ENCODE measurements at places on chromosomes 5 and 9.

DNA sequence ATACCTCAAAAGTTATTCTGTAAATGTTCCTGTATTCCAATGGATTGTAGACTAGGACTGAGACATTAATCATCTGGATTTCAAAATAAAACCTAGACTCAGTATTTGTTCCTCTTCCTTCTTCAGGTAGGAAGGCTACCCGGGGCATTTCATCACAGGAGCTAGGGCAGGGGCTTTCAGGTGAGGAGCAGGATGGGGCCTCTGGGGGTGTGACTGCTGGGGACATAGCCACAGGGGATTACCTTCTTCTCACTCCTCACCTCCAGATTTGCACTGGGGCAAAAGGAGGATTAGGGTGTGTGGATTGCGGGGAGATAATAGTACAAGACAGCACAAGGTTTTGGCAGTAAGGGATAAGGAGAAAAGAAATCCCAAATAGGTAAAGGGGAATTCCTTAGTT is 37.9 kb upstream of the SRP19 start:
- DNase-seq = no peak

- DNase-seq = no peak
Measured at GRCh38 chr5:1172670-1173404, 28.6 kb upstream of the SLC6A19 start.

DNA sequence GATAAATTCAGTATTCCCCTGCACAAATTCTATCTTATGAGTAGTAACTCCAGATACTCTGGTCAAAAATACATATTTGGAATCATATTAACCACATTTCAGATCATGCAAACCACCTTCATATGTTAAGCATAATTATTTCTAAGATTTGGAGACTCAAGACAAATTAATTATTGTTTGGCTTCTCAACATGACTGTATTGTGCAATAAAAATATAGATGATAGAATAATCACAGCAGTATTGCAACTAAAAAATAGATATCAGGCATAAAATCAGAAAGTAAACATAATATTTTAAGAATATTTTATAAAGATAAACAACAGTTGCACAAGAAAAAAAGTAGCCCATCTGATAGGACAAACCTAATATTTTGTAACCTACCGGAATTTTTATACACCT is 1767.6 kb upstream of the NUDT12 start:
- no peak for DNase-seq

- DNase-seq = no peak
Measured at GRCh38 chr5:93611273-93611975, 28.4 kb downstream of the NR2F1 start.

DNA sequence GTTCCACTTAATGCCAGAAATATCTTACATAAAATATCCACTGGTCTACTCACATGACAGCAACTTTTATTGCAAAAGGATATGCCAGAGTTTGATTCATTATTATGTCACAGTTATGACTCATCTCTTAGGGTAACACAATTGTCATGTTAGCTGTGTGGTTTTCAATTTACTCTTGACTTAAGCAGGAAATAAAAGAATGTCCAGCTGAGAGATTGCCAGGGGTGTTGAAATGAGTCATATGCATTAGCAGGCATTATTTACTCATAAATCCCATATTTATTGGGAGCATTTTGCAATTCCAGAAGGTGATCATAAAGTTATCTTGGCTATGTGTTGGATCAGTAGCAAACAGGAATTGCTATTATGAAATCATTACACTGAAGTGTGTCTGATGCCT is 1164.6 kb upstream of the CDH18 start:
- DNase-seq = peak; percentile 87

Measured in RWPE1 (cell line).